ENCODE measurements at places on chromosomes 4 and X. TPM values are rescaled to one million over a fixed set of nuclear protein-coding genes. Genes with fewer than 3 reads are reported as not detected.

DNASE1L1 gene
- total RNA-seq = 31.0 TPM

DIPK2B gene
- 0.16 TPM for total RNA-seq

GAGE2A gene
- not detected for total RNA-seq

TRIM60 gene
- total RNA-seq = not detected

KLHL13 gene
- total RNA-seq = 0.82 TPM

MYOZ2 gene
- 0.74 TPM for total RNA-seq

CENPVL3 gene
- not detected for total RNA-seq

DNAAF6 gene
- not detected for total RNA-seq

ZNF732 gene
- total RNA-seq = 0.57 TPM

P2RY8 gene
- total RNA-seq = not detected

FOXO4 gene
- 4.2 TPM for total RNA-seq

PRKG2 gene
- total RNA-seq = 7.9 TPM

P2RY4 gene
- 0.09 TPM for total RNA-seq

PPP4R3C gene
- not detected for total RNA-seq

AMBN gene
- not detected for total RNA-seq

CHRDL1 gene
- total RNA-seq = 1.2 TPM

VSIG4 gene
- not detected for total RNA-seq

GPR143 gene
- total RNA-seq = not detected

USP51 gene
- 2.2 TPM for total RNA-seq

CHRNA9 gene
- 0.09 TPM for total RNA-seq

FHDC1 gene
- 0.09 TPM for total RNA-seq

DUSP9 gene
- total RNA-seq = not detected

AFM gene
- not detected for total RNA-seq
